ENCODE measurements at places on chromosomes 4 and X. TPM values are rescaled to one million over a fixed set of nuclear protein-coding genes. Genes with fewer than 3 reads are reported as not detected.

DNA sequence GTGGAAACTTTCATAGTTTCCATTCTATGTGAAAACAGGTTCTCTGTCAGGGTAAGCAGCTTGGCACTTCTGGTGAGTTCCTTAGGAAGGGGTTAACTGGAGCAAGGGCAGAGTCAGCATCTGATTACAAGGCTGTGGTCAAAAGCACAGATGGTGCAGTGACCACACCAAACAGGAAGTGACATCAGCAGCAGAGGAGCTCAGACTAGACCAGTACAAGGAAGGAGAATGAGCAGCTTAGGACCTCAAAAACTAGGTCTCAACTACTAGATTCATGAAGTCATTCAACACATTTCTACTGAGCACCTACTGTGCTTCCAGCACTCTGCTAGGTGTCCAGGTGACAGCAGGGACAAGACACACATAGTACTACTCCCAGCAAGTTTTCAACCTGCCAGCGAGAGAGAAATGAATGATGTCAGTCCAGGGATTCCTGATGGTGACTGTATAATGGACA is 130.2 kb downstream of the AMELX start:
- DNase-seq, result peak; percentile 42

Gene OPHN1
- 4.3 TPM for total RNA-seq

DNA sequence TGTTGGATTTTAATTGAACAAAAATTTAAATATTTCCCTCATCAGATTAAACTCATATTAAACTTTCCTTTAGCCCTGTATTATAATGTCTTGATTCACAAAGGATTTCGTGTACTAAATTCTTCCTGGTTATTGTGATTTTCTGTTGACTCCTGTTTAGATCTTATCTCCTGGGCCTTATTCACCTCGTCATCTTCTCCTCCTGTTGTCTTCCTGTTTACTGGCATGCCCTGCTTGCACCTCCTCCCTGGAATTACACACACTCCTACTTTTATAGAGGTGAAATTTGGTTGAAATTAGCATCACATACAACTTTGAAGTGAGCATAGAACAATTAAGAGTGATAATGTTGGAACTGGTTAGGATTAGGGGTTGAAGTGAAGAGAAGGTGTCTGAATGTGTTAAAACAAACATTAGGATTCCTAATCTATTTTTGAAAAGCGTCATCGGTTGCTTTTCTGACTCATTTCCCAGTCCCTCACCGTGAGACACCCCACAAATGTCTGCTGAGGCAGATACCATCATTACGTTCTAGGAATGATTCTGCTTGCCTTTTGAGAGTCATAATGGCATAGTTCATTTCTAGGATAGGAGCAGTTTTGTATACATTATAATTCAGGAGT is 32.5 kb downstream of the TLL1 start:
- no peak for DNase-seq

DNA sequence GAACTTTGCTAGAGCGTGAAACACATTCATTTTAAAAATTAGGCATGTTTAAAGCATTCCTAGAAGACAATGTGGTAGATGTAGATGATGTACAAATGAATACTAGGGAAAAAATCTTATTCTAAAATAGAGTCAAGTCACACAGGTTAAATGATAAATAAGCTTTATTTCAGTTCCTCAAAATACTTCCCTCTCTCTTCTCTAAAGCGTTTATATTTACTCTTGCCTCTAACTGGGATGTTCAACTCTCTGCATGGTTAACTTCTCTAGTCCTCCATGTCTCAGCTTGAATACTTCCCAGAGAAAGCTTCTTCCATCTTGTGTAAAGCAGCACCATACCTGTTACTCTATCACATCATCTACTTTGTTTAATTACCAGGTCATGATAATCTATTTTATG is 30.9 kb upstream of the GLRA3 start:
- no peak for DNase-seq

DNA sequence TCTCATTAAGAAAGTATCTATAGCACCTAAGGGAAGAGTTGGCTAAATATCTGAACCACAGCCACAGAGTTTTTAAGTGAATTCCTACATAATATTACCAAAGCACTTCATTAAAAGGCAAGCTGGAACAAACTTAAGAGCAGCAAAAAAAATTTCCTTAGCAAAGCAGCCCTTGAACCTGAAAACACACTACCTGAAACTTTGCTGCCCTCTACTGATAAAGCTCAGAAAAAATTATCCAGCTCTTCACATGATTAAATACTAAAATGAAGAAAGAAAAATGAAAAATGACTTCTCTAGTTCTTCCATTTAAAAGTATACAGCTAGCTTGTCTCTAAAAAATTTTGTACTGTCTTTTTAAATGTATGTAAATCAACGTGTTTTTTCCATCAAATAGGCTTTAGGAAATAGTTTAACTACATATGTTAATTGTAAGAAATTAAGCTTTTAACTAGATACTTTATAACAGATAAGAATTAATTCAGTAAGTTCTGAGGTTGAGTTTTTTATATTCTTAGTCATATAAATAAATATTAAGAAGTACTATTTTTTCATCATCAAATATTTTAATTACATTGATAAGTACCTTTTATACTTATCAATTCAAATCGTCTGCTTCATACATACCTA is 156.1 kb downstream of the STPG2 start:
- no peak for DNase-seq

DNA sequence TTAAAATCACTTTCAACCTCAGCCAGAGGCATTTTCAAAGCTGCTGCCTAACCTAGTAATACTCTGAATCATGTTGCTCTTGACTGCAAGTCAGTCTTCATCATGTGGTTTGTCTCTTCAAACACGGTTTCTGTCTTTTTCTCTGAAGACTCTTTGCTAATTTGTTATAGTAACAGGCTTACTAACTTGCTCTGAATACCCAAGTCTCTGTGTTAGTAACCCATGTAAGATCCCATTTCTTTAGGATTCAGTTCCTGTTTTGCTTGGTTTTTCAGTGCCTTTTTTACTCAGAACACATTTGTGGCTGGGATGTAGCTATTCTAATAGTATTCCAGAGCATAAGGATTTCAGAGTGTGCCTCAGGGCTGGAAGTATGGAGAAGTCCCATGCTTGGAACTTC is 1450.6 kb upstream of the IGFBP7 start:
- DNase-seq, result no peak

- DNase-seq, result no peak
Observed at GRCh38 chr4:179415847-179416223, 1973.6 kb upstream of the AGA start.

Gene ZNF827
- total RNA-seq, result 13.0 TPM
